Progenitor cell of endocrine pancreas (in vitro differentiated cells): ENCODE measurements at places on chromosomes 4 and X. TPM values are rescaled to one million over a fixed set of nuclear protein-coding genes. Genes with fewer than 3 reads are reported as not detected.

- peak within 1 kb of the TSS; percentile 70 for H3K4me3 ChIP-seq
- no peaks in the 10 kb centered on the region for H3K36me3 ChIP-seq
- H3K4me1 ChIP-seq: peaks cover 15% of the 10 kb centered on the region
- H3K27ac ChIP-seq: peak within 1 kb of the TSS; percentile 3
- no peak for DNase-seq
Observed at GRCh38 chr4:42396752-42397634, at the start of gene SHISA3. Gene SHISA3, plus strand, starts transcription at chr4:42397488. Its CDS starts 569 bp downstream, at chr4:42398057.

The LIMCH1 gene
- total RNA-seq: 12.7 and 19.4 TPM in 2 replicates

DNA sequence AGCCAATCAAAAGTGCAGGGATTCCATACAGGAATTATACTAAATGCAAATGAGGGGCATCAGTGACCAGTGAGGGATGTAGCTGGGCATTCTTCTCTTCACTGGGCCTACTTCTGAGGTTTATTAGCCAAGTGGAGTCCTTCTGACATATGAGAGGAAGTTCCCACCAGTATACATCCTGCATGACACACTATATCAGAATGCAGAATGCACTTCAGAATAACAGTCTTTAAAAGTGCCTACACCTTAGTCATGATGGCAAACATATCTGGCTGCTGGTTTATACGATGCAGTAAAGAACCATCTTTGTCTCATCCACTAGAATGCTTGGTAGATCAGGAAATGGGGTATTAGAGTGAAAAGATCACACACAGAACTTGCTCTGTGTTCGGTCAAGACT lies 180.3 kb upstream of the PPARGC1A start:
- H3K36me3 ChIP-seq: no peaks in the 10 kb centered on the region
- no peak overlapping the region for H3K4me3 ChIP-seq
- no peak for DNase-seq
- H3K4me1 ChIP-seq: no peaks in the 10 kb centered on the region

GRCh38 chrX:107659768-107660167 lies 31.5 kb downstream of the PRPS1 start:
- peaks cover 11% of the 10 kb centered on the region for H3K27me3 ChIP-seq
- H3K4me1 ChIP-seq: no peaks in the 10 kb centered on the region
- H3K4me3 ChIP-seq: no peak overlapping the region
- H3K36me3 ChIP-seq: peaks cover 2% of the 10 kb centered on the region
- no peak for DNase-seq
- no peak overlapping the region for H3K27ac ChIP-seq

GRCh38 chrX:68462197-68462596 lies 28.9 kb upstream of the OPHN1 start:
- no peaks in the 10 kb centered on the region for H3K4me1 ChIP-seq
- no peak overlapping the region for H3K27ac ChIP-seq
- H3K36me3 ChIP-seq: no peaks in the 10 kb centered on the region
- no peak for DNase-seq
- no peaks in the 10 kb centered on the region for H3K27me3 ChIP-seq
